ENCODE measurements at places on chromosomes 13 and 19. TPM values are rescaled to one million over a fixed set of nuclear protein-coding genes. Genes with fewer than 3 reads are reported as not detected.

Gene SMIM24
- total RNA-seq: 0.62 TPM

Gene SIGLEC7
- total RNA-seq: not detected

Gene ZSCAN4
- not detected for total RNA-seq

Gene IGFL3
- not detected for total RNA-seq

DNA sequence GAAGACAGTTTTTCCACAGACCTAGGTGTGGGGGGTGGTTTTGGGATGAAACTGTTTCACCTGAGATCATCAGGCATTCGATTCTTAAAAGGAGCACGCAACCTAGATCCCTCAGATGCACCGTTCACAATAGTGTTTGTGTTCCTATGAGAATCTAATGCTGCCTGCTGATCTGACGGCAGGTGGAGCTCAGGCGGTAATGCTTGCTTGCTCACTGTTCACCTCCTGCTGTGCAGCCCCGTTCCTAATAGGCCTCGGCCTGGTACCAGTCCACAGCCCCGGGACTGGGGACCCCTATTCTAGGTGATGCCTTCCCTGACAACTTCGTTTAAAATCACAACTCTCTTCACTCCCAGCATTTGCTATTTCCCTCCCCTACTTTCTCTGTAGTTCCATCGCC lies 149.6 kb downstream of the IER2 start:
- DNase-seq: no peak

- no peak for DNase-seq
These were observed at the start of gene C19orf81 for GRCh38 chr19:50649433-50650391. C19orf81 (plus strand) TSS chr19:50649445; CDS start chr19:50649445, 0 bp downstream.

DNA sequence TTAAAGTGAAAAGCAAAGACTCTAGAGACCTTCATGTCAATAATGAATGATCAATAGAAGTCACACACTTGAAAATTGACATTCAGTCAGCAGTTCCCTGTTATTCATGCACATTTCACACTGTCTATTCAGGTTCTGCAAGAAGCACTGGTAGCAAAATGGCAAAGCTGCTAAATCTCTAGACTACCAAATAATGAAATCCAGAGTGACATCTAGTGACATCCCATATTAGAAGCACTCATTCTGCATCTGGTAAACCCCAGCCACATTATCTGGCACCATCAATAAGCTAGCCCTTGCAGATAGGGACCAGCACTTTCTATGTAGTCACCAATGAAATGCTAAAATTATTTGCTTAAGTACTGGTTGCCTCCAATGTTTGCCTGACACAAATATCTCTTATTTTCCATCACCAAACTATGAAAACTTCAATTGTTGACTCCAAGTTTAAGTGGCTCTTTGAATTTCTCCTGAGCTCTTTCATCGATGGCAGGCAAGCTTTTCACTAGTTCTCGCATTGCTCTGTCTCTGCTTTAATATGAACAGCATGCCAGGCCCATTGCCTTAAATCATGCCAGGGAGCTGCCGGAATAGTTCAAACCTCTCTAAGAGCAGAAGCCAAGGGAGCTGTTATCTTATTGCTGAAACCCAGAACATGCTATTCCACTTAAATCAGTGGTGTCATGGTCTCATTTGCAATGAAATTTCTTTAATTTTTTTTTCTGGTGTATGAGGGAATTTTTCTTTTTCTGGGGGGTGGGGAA lies 409.9 kb downstream of the MZT1 start:
- no peak for DNase-seq

DNA sequence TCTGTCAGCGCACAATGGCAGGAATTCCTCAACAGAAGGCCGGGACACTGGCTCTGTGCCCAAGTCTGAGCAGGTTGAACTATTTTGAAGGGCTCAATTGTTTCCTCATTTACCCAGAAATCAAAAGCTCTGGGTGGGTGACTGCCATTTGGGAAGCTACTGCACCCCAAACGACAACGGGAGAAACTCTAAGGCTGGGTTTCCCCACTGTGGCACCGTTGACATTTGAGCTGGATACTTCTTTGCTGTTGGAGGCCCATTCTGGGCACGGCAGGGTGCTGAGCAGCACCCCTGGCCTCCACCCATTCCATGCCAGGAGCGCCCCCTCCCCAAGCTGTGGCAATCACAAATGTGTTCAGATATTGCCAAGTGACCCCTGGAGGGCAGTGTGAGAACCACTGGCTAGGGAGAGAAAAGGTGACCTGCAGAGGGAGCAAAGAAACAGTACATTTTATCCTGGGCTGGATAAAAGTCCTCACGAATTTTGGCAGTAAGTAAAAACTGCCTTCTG lies 62.5 kb downstream of the RFX2 start:
- no peak for DNase-seq

DNA sequence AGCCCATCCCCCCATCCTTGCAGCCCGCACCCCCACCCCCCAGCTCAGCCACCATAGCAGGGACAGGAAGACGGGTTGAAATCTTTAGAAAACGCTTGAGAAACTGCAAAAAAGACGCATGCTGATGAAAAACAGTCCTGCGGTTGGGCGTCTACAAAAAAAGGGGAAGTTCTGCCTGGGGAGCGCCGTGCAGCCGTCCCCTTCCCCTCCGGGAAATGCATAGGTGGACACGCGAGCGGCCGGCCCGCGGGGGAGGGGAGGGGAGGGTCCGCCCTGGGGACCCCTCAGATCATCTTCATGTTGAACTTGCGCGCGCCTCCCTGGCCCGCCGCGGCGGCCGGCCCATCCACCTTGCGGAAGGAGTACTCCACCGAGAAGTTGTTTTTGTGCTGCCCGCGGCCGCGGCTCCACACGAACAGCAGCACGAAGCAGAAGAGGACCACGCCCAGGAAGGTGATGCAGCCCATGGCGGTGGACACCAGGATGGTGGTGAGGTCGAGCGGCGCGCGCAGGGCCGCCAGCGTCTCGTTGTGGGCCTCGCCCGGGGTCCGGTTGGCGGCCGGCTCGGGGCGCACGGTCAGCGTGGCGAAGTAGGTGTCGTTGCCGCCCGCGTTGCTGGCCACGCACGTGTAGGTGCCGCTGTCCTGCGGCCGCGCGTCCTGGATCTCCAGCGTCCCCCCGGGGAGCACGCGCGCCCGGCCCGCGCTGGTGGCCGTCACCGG lies 7.9 kb upstream of the PEAK3 start:
- DNase-seq: peak; percentile 73

DNA sequence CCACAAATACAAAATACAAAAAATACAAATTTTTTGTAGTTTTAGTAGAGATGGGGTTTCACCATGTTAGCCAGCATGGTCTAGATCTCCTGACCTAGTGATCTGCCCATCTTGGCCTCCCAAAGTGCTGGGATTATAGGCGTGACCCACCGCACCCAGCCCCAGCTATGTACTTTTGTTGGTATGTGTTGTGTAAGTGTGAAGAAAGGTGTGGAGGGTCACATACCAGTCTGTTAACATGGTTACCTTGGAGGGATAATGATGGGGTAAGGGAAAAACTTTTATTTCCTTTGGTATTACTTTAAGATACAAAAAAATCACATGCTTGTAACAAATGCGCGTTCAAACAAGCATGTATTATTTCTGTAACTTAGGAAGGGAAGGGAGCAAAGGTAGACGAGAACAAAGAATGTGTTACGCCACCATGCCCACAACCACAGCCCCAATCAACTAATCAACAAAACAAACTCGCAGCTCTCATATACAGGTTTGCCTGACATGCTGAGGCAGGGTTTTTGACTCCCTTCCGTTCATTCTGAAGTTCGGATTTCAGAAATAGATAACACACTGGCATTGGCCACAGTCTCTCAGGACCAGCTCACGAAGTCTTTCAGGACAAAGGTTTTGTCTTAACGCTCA lies 13.5 kb upstream of the VWA8 start:
- no peak for DNase-seq

DNA sequence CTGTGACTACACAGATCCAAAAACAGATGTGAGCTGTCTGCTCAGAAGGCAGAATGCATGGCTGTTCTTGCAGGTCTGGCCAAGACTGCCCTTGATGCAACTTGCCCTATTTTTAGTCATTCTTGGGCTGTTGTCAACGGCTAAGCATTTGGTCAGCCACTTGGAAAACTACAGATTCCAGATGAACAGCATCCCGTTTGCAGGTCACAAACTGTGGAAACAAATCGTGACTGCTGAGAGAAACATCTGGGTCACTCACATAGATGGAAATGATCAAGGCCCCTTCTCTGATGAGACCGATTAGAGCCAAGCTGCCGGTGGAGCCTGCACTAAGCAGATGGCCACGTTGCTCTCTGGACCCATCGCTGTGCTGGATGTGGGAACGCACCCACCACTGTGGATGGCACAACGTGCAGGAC lies 15.4 kb upstream of the METTL21C start:
- no peak for DNase-seq

- DNase-seq: no peak
These were observed 14.2 kb downstream of the EFNB2 start for GRCh38 chr13:106521095-106521799.

All from activated T-cell treated with anti-CD3 and anti-CD28 coated beads, Interleukin-2, amount 50 U/mL, for 72 hours (primary cell).